ENCODE measurements at places on chromosomes 16 and 17. TPM values are rescaled to one million over a fixed set of nuclear protein-coding genes. Genes with fewer than 3 reads are reported as not detected.

- DNase-seq: no peak
Observed at GRCh38 chr16:83433201-83433600, 374.6 kb upstream of the HSBP1 start.

GRCh38 chr17:77144227-77144626 is 3.5 kb downstream of the SEC14L1 start:
- DNase-seq: no peak

CDH5 gene
- total RNA-seq: not detected

KCNAB3 gene
- 18.0 TPM for total RNA-seq

GRCh38 chr17:82627405-82627804 is 20.8 kb downstream of the WDR45B start:
- no peak for DNase-seq

TOM1L2 gene
- 84.1 TPM for total RNA-seq

TEKT1 gene
- not detected for total RNA-seq
